NCI-H1092 treated with DMSO at 0.1 percent for 48 hours (cell line): ENCODE measurements at places on chromosomes 1 and 21.

GRCh38 chr1:205118752-205119151 lies 3.0 kb downstream of the RBBP5 start:
- no peak for DNase-seq

- DNase-seq, result peak; percentile 72
Measured at GRCh38 chr1:150578272-150579109, 919 bp downstream of the MCL1 start.

DNA sequence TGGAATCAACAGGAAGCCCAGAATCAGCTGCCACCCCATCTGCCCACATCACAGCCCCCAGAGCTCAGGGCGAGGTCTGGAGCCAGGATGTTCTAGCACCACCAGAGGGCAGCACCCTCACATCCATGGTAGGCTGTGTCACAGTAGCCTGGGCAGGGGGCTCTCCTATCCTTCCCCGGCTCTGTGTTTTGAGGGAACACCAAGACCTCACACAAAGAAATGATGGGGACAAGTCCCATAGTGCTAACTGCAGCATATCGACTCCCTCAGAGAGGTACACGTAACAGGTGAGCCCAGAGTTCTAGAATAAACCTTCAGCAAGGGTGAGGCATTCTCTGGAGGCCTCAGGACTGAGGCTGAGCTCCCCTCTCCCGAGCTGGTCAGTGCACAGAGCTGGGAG lies 2.3 kb upstream of the KCNC4 start:
- DNase-seq, result peak; percentile 56

- no peak for DNase-seq
Measured at GRCh38 chr1:30880678-30881318, 27.8 kb downstream of the SDC3 start.

DNA sequence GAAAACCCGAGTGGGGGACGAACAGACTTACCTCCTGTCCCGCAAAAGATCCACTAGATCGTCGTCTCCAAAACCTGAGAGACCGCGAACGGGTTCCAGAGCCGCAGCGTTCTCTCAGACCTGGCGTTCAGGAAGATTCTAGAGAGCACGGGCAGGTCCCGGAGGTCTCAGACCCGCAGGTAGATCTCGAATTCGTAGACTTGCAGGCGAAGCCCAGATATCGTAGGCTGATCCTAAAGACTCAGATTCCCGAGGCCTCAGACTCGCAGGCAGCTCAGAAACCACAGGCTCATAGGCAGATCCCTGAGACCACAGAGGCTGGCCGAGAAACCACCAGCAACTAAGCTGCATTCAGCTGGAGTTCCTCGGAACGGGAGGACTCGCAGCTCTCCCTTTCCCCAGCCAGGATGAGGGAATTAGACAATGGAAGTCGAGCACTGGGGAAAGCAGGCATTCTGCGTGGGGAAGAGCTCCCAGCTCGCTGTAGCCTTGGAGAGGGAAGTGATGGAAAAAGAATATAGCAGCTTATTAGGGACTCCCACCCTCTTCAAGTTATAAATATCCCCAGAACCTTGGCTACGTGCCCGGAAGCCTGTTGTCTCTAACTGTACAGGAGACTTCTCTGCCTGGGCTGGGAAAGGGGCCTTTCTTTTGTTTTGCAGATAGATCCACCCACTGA lies at the start of gene ZNF436:
ZNF436 (minus strand) TSS at position 502 of the 679 bp plus-strand sequence. CDS start 1,831 bp downstream, outside the sequence.
- DNase-seq, result peak; percentile 87

- no peak for DNase-seq
Measured at GRCh38 chr21:41931041-41931451, 22.8 kb downstream of the C2CD2 start.

DNA sequence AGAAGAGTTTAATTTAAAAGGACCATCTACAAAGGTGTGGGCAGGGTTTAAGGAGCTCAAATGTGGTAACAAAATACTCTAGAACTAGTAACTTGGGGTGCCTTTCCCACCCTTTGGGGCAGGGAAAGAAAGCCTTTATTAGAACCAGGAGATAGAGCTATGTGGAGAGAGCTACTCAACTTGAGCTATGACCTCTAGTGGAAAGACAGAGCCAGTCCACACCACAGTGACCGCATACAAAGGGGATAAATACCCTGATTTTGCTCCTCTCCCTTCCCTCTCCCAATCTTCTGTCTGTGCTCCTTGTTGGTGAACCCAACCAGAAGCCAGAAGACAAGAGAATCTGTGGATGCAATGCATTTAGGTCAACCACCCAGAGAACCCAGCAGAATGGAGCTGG lies 54.4 kb upstream of the JAK1 start:
- DNase-seq, result no peak

DNA sequence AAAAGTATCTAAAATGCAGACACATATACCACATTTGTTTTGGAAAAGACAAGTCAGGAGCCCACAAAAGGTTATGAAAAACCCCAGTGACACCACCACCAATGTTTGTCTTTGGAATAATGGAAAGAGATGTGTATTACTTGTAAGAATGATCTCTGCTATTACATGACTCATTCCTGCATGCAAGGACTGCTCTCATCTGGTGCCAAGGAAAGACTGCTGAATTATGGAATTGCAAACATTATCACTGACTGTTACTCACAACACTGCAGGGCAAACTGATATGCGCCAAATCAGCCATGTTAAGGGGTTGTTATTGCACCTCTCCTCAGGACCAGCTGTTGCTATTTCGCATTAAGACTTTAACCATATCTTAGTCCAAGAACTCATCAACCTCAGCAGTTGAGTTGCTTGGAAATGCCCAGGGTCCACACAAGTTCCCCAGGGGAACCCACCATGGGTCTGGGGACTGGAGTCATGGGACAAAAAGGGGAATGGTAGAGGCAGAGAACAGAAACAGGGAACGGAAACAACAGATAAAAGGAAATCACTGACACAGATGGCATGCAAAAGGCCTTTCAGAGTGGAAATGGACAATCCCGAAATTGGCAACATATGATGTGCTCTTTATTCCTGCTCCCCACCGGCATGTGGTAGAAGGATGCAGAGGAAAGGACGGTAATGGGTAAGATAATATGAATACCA lies 34.4 kb downstream of the CAPZB start:
- DNase-seq, result no peak

DNA sequence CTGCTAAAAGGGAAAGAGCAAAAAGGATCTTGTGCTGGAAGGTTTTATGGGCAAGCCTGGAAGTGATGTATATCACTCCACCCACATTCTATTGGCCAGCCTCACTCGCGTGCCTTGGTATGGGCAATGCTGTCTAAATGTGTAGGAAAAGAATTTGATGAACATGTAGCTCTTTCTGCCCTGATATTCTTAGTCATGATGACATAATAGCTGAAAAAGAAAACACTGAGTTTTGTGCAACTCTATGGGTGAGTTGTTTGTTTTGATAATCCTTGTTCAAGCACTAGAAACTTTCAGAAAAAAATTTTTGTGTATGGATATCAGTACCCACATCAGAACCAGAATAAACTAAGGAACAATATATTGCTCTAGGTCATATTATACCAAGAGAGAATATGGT lies 231.5 kb upstream of the ST6GALNAC5 start:
- no peak for DNase-seq

- peak; percentile 53 for DNase-seq
Measured at GRCh38 chr1:81802707-81803430, 2.1 kb downstream of the ADGRL2 start.

GRCh38 chr1:31651766-31652165 lies 7.1 kb upstream of the PEF1 start:
- no peak for DNase-seq

- DNase-seq, result no peak
Measured at GRCh38 chr1:27832762-27833161, 2.2 kb downstream of the PPP1R8 start.

DNA sequence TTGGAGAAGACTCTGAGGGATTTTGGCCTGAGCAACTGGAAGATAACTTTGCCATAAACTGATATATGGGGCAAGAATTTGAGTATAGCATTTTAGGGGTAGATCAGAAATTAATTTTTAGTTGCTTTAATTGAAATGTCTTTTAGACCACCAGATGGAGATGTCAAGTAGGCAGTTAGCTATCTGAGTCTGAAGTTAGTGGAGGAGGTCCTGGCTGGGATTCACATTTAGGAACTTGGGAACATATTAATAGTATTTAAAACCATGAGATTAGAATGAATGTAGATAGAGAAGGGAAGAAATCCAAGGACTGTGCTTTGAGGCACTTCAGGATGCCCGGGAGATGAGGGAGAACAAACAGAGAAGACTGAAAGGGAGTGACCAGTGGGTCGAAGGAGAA lies 32.6 kb downstream of the SLC44A3 start:
- no peak for DNase-seq

GRCh38 chr1:53373246-53373645 lies 45.4 kb upstream of the LRP8 start:
- DNase-seq, result no peak

- DNase-seq, result no peak
Measured at GRCh38 chr1:121418369-121419049, 233.7 kb downstream of the SRGAP2C start.
